ENCODE measurements at places on chromosomes 4 and X.

DNA sequence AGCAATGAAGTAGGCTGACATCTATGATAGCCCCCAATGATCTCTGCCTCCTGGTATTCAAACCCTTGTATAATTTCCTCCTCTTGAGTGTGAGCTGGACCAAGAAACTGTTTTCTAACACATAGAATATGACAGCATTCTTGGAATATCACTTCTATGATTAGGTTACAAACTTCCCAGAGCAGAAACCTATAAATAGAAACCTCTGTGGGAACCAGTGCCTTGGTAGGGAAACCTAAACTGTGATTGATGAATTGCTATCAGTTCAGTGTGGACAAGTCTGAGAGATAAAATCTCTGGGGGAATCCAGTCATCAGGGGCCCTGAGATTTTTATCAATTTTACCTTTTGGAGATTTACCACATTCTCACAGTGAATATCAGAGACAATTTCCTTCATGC lies 756.5 kb upstream of the AGA start:
- no peak for DNase-seq

DNA sequence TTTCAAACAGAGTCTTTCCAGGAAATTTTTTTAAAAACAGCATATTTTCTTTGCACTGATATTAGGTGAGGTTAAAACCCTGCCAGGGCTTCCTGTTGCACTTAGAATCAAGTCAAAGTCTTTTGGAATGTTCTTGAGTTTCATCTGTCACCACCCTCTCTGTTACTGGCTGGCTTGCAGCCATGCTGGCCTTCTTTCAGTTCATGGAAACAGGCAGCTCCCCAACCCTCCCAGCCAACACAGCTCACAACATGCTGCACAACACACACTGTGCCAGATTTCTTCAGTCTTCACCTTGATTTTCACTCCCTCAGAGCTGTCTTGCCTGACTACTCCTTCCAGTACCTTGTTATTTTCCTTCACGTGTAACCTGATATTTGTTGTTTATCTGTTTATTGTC lies 129.5 kb downstream of the KCNIP4 start:
- DNase-seq: no peak

DNA sequence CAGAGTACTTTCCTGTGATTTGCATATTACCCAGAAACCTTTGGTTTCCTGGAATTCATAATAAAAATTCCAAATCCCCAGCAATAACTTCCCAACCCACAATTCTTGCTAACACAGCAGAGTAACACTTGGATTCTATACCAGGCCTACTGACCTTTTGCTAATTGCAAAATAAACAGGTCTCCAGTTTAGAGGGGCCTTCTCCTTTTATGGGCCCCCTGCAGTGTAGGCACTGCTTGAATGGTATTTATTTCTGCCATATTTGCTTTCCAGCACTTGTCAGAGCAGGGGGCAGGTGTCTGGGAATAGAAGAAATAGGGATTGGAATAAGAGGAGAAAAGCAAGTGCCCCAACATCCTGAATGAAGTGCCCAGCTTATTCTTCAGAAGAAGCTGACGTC lies 25.3 kb upstream of the GPC3 start:
- DNase-seq: no peak

GRCh38 chrX:133056341-133056740 lies 40.6 kb downstream of the USP26 start:
- no peak for DNase-seq

DNA sequence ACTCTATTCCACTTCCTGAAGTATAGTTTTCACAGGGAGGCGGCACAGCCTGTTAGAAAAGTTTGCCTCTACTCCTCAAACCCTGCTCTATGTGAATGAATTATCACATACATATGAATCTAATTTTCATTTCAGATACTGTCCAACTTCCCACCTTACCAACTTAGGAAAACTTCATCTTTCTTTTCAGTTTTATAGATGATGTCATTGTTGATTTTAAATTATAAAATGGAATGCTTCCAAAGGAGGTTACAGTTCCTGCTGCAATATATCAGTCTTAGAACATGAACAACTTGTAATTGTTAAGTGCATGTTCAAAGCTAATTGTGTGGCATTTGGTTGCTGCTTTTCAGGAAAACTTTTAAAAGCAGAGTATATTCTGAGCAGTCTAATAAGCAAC lies 92.4 kb downstream of the NEUROG2 start:
- DNase-seq: no peak

GRCh38 chr4:78336093-78336943 lies 215.3 kb upstream of the ANXA3 start:
- no peak for DNase-seq

- DNase-seq: no peak
These were observed 34.2 kb downstream of the CCDC149 start for GRCh38 chr4:24878636-24879016.

DNA sequence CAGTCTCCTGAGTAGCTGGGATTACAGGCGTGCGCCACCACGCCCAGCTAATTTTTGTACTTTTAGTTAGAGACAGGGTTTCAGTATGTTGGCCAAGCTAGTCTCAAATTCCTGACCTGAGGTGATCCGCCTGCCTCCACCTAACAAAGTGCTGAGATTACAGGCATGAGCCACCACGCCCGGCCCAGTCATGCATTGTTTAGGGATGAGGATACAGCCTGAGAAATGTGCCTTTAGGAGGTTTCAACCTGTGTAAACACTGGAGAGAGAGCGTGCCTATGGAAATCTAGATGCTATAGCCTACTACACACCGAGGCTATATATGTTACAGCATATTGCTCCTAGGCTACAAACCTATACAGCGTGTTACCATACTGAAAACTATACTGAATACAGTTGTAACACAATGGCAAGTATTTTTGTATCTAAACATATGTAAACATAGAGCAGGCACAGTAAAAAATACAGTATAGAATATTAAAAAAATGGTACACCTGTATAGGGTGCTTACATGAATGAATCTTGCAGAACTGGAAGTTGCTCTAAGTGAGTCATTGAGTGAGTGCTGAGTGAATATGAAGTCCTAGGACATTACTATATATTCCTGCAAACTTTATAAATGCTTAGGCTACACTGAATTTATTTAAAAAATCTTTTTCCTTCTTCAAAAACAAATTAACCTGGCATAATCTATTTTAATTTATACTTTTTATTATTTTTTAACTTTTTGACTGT lies 588.2 kb upstream of the ADGRL3 start:
- no peak for DNase-seq

GRCh38 chrX:39492497-39493162 lies 605.1 kb downstream of the BCOR start:
- DNase-seq: no peak

DNA sequence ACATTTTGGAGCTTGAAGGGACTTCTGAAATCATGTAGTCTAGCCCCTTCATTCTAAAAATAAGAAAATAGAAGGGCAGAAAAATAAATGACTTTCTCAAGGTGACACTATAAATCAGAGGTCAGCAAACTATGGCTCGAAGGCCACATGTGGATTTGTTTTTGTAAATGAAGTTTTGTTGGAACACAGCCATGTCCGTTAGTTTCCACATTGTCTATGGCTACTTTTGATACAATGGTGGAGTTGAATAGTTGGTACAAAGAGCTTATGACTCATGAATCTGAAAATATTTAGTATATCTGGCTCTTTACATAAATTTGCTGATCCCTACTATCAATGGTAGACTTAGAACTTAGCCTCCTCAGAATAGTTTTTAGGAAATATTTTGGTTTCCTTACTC lies 302.4 kb upstream of the PRPS2 start:
- no peak for DNase-seq

- no peak for DNase-seq
These were observed 232.9 kb upstream of the ANKRD50 start for GRCh38 chr4:124945422-124945821.

DNA sequence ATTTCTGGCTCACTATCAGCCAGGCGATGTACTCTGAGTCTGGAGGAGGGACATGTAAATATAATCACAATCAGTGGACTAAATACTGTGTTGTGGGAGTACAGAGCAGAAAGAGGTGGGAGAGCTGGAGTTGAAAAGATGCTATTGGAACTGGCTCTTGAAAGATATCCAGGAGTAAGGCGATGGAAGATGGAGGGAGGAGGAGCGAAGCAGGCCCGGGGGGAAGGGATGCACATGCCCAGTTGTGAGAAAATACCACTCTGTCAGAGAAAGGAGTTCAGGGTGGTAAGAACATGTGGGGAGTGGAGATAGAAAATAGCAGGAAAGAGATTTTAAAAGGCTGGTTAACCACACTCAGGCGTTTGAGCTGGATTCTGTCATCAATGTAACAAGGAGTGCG lies 216.9 kb upstream of the ETNPPL start:
- DNase-seq: no peak

- DNase-seq: no peak
These were observed 30.4 kb upstream of the IRAK1 start for GRCh38 chrX:154050113-154050495.

- DNase-seq: no peak
These were observed 31.5 kb upstream of the RAPGEF2 start for GRCh38 chr4:159071178-159071968.

DNA sequence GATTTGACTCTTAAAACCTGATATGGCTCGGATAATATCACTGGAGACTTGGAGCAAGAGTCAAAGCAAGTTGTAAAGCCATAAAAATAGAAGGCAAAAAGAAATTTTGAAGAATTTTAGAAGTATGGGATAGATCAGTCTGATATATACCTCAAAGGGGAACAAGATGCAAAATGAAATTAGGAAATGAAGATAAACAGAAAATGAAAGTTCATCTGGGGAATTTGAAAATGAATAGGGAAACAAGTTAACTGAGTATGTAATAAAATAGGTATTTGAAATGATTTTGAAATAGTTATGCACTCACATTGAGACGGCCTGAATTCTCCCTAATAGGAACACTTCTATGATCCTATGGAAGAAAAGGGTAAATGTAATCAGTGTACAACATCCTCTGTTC lies 5.7 kb downstream of the CYP2U1 start:
- no peak for DNase-seq

GRCh38 chrX:40090050-40090804 lies 7.5 kb downstream of the BCOR start:
- DNase-seq: no peak

GRCh38 chr4:1902243-1902642 lies 31.1 kb downstream of the NSD2 start:
- DNase-seq: no peak

DNA sequence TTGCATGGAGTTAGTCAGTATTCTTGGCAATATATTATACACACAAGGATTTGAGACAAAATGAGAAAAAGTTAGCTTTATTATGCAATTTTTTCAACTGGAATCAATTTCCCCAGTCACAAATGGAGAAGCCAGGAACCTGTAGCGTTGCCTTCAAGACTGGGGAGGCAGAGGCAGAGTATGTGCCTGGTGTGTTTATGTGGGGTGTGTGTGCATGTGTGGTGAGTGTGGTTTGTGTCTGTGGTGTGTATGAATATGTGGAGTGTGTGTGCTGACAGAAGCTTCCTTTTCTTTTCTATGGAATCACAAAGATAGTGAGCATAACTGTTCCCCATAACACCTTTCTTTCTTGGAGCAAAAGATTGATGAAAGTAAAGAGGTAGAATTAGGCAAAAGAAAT lies 37.0 kb downstream of the TNIP3 start:
- DNase-seq: no peak
